A549 (cell line): ENCODE measurements at places on chromosomes 3 and 15.

DNA sequence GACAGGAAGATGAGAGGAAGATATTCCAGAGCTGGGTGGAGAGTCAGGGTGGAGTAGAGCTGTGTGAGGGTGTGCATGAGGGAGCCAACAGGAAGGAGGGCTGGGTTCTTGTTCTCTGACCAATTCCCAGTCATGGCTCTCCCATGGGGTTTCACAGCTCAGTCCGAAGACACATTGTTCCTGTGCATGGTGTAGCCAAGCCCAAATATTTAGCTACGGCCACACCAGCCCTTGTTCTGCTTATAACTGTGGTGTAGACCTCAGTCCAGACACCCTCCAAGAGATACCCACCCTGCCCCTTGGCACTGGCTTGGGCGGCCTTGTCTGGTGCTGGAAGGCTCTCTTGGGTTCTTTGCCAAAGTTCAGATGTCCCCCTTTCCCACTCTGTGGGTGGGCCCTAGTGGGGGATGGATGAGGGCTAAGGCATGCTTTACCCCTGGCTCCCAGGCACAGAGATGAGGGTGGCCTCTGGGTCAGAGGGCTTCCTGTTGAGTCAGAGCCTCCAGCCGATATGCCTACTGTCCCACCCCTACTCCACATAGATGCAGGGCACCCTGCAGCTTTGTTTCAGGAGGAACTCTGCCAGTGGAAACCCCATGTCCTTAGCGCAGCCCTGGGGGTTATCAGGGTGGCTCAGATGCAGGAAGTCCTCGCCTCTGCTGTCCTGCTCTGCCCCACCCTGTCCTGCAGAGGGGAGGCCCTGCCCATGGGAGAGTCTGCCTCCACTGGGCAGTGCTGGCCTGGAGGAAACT lies 271.2 kb upstream of the CTDSPL start:
- DNase-seq: no peak

GRCh38 chr3:1998739-1999138 lies 99.9 kb upstream of the CNTN4 start:
- no peak for DNase-seq

GRCh38 chr3:115626006-115626409 lies 2.7 kb downstream of the GAP43 start:
- DNase-seq: no peak

DNA sequence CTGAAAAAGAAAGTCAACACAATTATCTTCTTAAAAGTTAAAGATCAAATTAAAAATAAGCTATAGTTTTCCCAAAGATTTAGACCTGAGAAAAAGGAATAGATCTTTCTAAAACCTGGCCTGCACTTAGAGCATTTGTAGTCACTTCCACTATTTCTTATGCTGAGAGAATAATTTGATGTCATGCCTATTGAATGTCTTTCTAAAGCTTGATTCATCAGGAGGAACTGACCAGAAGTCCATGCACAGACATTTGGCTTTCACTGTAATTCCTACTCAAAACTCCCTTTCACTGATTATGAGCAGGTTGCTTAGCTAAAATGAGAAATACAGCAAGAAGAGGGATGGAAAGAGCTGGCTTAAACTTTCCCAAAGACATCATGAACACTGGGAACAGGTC lies 4.3 kb downstream of the GREM1 start:
- DNase-seq: no peak

GRCh38 chr15:55407498-55408011 lies 604 bp downstream of the CCPG1 start:
- DNase-seq: peak; percentile 45

- no peak for DNase-seq
These were observed 4.0 kb upstream of the LMLN start for GRCh38 chr3:197955892-197956477.

GRCh38 chr3:143847787-143848631 lies at the start of gene SLC9A9:
Gene SLC9A9, minus strand, starts transcription at chr3:143848468. Its CDS starts 146 bp downstream, at chr3:143848322.
- no peak for DNase-seq

GRCh38 chr15:60914360-60914759 lies 314.7 kb downstream of the RORA start:
- no peak for DNase-seq

- no peak for DNase-seq
These were observed 91.6 kb upstream of the FAM98B start for GRCh38 chr15:38362355-38362754.

- peak; percentile 41 for DNase-seq
These were observed 688.8 kb upstream of the CCDC54 start for GRCh38 chr3:106688464-106688863.

GRCh38 chr3:7973006-7973405 lies 528.6 kb upstream of the LMCD1 start:
- no peak for DNase-seq

DNA sequence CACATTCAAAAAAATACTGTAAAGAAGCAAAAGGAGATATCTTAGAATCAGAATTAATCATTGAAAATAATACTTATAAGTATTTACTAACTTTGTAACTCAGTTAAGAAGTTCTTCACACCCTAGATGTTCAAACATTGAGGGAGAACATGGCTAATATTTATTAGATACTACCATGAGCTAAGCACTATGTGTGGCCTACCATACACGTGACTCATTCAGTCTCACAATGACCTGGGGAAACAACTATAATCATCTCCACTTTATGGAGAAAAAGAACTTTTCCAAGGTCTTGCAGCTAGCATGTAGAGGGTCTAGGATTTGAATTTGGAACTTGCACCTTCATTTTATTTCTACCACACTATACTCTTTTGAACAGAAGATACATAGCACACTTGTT lies 361.9 kb upstream of the CFAP20DC start:
- DNase-seq: no peak

GRCh38 chr3:144921710-144922109 lies 950.1 kb downstream of the DIPK2A start:
- no peak for DNase-seq

DNA sequence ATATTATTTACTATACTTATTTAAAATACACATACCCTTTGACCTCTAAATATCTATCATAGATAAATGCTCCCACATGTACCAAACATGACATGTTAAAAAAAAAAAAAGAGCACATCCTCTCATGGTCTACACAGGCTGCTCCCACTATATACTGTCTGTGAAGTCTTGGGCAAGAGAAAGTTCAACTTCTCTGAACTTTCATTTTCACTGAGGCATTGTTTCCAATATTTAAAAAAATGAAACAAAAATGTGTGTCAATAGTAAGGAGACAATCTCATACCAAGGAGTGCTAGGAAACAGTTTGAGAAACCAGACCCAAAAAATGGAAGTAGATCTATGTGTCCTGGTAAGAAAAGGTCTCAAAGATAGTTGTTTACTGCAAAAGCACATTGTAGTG lies 29.3 kb downstream of the SLC4A7 start:
- DNase-seq: no peak

- DNase-seq: peak; percentile 30
These were observed 45.7 kb downstream of the CD86 start for GRCh38 chr3:122100591-122101463.

GRCh38 chr3:86451749-86452148 lies 539.2 kb downstream of the VGLL3 start:
- DNase-seq: no peak

- no peak for DNase-seq
These were observed 37.4 kb downstream of the TLNRD1 start for GRCh38 chr15:81037952-81038743.

DNA sequence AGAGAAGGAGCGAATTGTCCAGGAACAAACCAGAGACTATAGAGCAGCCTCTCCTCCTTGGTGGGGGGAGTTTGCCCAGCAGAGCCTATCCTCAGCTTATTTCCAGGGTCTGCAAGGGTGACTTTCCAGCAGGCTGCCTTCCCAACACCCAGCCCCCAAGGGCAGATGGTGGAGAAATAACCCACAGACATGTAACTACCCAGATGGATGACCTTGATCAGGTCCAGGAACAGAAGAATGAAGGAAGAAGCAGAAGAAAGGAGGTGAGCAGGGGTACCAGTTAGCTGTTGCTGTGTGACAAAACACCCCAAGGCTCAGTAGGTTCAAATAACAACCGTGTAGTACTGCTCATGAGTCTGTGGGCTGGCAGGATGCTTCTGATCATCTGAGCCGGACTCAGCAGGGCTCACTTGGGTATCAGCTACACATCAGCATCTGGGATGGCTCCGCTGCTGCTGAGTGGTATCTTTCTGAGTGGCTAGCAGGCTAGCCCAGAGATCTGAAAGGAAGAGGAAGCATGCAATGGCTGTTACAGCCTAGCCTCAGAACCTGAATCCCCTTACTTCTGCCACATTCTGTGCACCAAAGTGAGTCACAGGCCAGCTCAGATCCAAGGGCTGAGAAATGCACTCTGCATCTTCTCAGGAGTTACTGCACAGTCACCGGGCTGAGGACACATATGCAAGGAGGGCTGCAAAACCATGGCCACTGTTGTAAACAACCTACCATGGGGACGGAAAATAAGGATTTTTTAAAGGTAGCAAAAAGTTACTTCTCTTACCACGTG lies 22.2 kb upstream of the TXNRD3 start:
- no peak for DNase-seq

GRCh38 chr3:76930712-76931111 lies 109.2 kb upstream of the ROBO2 start:
- DNase-seq: no peak

- no peak for DNase-seq
These were observed 15.0 kb downstream of the FRMD4B start for GRCh38 chr3:69370901-69371301.

DNA sequence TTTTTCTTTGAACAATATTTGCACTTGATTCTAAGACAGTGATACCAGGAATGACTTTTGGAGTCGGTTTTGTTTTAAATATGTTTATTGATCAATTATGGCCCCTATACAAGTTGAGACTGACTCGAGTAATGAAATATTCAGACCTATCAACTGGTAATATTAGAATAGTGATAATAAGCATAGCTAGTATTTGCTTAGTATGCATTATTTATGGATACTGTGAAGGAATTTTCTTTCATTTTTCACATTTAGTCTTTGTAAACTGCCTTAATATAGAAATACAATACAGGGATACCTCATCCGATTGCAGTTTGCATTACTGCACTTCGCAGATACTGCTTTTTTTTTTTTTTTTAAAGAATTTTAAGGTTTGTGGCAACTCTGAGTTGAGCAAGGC lies 107.9 kb downstream of the CNTN4 start:
- no peak for DNase-seq

- DNase-seq: no peak
These were observed 23.1 kb upstream of the PDCD6IP start for GRCh38 chr3:33775363-33775762.

DNA sequence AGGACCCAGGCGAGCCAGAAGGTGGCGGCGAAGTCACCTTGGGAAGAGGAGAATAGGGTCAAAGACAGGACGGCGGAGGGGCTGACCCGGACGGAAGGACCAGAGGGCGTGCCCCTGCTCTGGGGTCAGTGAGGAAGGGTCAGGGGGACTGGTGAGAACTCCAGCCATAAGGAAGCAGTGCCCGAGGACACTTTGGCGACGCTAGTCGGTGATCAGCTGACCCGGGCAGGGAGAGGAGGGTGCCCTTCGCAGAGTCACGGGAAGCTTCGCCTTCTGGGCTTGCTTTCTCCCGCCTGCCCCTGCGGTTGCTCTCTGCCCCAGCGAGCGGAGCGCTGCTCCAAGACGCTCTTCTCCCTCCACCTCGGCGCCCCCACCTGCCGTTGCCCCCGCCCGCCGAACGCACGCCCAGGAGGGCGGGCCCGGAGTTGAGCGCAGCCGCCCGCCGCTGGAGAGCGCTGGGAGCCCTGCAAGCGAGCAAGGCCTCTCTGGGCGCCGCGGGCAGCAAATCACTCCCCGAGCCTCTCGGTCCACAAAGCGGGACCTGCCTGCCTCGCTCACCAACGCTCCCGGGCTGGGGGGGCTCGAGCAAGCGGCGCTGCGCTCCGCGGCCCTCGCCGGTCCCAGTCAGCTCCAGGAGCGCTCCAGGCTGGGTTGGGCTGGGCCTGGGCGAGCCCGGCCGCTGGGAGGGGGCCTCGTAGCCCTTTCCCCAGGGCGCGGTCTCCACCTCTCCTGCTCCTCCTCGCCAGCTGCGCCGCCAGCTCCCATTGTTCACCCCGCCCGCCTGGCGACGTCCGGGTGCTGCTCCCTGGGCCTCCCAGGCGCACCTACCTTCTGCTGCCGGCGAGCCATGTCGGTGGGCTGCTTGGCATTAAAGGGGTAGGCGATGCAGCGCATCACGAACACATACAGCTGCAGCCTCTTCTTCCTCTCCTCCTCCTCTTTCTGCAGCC lies 1.2 kb downstream of the CADPS start:
- DNase-seq: peak; percentile 10

DNA sequence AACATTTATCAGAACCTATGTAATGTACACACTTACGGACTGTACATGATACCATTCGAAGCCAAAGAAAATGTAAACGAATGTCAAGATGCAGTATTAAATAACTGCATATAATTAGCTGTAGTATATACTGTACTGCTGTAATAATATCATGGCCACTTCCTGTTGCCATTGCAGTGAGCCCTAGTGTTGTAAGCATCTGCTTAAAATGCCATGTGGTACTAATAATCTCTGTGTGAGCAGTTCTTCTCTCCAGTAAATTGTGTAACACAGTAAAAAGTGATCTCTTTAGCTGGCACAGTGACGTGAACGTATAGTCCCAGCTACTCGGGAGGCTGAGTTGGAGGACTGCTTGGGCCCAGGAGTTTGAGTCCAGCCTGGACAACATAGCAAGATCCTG lies 8.6 kb downstream of the SPG11 start:
- no peak for DNase-seq

GRCh38 chr3:171954690-171955383 lies 84.5 kb upstream of the FNDC3B start:
- DNase-seq: peak; percentile 25

- no peak for DNase-seq
These were observed 359.6 kb upstream of the NECTIN3 start for GRCh38 chr3:110711851-110712516.

GRCh38 chr15:31508656-31509055 lies 182.0 kb downstream of the KLF13 start:
- DNase-seq: no peak

DNA sequence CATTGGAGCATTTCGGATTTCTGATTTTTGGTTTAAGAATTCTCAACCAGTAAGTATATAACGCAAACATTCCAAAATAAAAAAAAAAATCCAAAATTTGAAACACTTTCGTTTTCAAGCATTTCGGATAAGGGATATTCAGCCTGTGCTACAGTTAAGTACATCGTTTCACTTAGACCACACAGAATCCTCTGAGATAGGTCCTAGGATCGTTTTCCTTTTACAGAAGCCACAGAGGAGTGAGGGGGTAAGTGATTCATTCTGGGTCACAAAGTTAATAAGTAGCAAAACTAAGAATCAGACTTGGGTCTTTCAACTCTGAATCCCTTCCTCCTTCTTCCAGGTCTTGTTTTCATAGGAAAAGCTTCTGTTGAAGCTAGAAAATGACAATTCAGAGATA lies 249.3 kb downstream of the BBX start:
- DNase-seq: no peak

- DNase-seq: no peak
These were observed 40.1 kb upstream of the MTMR10 start for GRCh38 chr15:31031471-31032067.

GRCh38 chr15:44798826-44799225 lies 62.5 kb downstream of the TRIM69 start:
- DNase-seq: peak; percentile 2

DNA sequence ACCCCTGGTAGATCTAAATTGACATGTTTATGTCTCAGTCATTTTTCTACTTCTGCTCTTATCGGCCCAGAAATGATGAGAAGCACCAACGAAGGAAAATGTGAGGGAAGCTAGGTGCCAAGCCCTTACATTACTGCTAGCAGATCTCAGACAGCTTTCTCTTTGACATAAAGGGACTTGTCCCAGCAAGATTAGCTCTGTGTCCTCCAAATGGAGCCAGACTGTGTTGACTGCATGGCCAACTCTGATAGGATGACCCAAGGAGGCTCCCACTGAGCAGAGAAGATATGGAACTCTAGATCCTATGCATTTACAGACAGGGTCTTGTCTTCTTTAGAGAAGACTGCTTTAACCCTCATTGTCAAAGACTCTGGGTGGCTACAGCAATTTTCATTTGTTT lies 2.8 kb upstream of the MCTP2 start:
- DNase-seq: no peak
